Choroid plexus epithelial cell (primary cell): ENCODE measurements at places on chromosomes 4 and X.

DNA sequence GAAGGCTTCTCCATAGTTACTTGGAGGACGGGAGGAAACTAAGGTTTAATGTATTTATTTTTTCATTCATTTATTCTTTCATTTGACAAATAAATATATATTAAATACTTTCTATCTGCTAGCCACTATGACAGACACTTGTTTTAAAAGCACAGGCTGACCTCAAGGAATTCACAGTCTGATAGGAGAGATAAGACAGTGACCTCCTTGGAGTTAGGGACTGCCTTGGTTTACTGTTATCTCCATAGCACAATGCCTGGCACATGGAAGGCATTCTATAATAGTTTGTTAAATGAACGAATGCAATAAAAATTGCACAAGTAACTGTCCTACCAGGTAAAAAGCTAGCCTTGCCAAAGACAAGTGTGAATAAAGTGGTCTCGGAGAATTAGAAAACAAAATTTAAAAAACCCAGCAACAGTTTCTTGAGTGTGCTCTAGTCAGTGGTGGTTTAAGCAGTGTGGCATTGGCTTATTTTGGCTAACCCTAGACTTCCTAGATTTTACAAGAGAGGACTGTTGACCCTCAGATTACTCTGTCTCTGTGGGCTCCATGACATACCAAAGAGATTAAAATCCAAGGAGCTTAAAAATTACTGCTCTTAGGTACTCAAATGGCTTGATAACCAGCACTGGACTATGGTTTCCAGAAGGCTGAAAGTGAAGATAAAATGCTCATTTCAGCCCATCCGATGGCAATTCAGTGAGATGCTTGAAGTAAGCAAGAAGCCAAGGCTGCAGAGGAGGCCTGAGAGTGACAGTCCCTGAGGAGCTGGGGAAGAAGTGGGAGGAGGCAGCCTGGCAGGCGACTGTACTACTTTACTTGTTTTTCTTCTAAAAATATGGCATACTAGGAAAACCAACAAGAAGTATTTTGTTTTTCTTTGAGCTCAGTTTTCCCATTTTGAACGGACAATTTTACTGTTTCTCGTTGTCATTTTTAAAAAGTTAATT is 9.6 kb downstream of the AFP start:
- DNase-seq, result no peak

DNA sequence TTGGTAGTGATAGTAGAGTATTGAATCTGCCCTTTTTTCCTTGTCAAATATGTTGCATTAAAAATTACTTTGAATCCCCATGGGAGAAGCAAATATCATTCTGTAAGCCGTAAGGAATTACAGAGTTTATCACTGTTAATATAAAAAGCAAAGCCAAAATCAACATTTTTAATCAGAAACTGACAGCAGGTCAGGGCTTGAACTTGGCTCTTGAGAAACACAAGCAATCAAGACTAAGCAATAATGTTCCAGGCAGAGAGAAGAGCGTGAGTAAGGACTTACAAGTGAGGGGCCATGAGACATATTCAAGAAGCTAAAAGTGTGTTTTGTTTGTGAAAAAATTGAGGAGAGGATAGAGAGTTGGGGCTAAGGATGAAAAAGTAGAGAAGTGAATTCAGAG is 68.2 kb downstream of the ARHGAP6 start:
- DNase-seq, result peak; percentile 30

DNA sequence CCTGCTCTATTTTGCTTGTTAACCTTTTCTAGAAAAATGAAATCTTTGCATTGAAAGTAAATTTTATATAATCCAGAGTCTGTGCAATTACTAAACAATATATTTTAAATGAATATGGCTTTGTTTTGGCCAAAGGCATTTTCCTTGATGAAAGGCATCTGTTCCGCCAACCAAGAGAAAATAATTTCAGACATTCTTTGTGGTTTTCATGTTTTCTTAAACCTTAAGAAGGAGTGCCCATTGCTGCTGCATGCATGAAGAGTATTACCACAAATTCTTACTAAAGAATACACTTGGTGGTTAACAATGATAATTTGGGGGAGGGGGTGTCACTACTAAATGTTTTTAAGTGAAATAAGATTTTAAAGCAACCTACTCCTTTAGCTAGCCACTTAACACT is 2.7 kb upstream of the PDGFC start:
- peak; percentile 91 for DNase-seq

GRCh38 chr4:109738104-109738872 is 8.4 kb upstream of the PLA2G12A start:
- DNase-seq, result no peak
